ENCODE measurements at places on chromosomes 5 and 9. TPM values are rescaled to one million over a fixed set of nuclear protein-coding genes. Genes with fewer than 3 reads are reported as not detected.

The C1QTNF3 gene
- total RNA-seq, result 1.3 TPM

The PCDHB11 gene
- 1.0 TPM for total RNA-seq

The NIM1K gene
- total RNA-seq, result not detected

The FOXD4L5 gene
- total RNA-seq, result not detected

The FXN gene
- total RNA-seq, result 9.8 TPM

The IL33 gene
- total RNA-seq, result 0.25 TPM

The ADAMTS19 gene
- 1.7 TPM for total RNA-seq

The VLDLR gene
- total RNA-seq, result 0.13 TPM

The OSMR gene
- total RNA-seq, result 23.4 TPM

The DMRT2 gene
- 0.30 TPM for total RNA-seq

The LCN12 gene
- total RNA-seq, result not detected

The RNF44 gene
- 0.17 TPM for total RNA-seq

The MRPL36 gene
- total RNA-seq, result 188 TPM

The ZFP37 gene
- total RNA-seq, result 0.62 TPM

The PCDHB13 gene
- 0.40 TPM for total RNA-seq

The OTP gene
- not detected for total RNA-seq

The ZDHHC11B gene
- not detected for total RNA-seq

The GABRA1 gene
- total RNA-seq, result not detected

The FCN2 gene
- not detected for total RNA-seq

The FAM221B gene
- total RNA-seq, result not detected

The KIF2A gene
- 27.4 TPM for total RNA-seq

The NR4A3 gene
- not detected for total RNA-seq

The SPATA6L gene
- not detected for total RNA-seq

The FBP2 gene
- total RNA-seq, result not detected

The GHR gene
- 3.4 TPM for total RNA-seq

The SLC6A19 gene
- total RNA-seq, result not detected

The IL3 gene
- not detected for total RNA-seq

The CARD6 gene
- total RNA-seq, result 2.4 TPM

The NUTM2G gene
- total RNA-seq, result not detected
